ENCODE measurements at places on chromosomes 1 and 21.

DNA sequence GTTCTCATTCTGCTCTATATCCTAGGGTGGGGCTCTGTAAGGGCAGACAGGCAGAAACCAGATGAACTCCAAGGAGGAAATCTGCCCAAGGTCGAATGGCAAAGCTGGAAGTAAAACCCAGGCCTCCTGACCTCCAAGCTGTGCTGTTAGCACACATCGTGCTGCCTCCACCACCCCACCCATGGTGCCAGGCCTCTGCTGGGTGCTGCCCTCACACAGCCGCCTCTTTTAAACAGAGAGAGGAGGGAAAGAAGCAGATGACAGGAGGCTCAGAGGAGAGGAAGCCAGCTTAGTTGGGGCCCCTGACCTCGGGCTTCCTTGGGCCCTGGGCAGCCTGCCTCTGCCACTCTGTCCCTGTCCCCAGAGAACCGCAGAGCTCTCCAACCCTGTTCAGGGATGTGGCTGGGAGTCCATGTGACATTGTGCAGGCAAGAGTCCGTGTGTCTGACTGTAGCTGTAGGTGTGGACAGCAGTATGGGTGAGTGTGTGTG is 1.1 kb downstream of the SYNC start:
- no peak for DNase-seq

GRCh38 chr1:17207966-17208418 is 3.1 kb downstream of the PADI1 start:
- DNase-seq, result no peak

GRCh38 chr1:176790786-176791185 is 327.8 kb downstream of the PAPPA2 start:
- DNase-seq, result no peak

GRCh38 chr1:27395441-27396195 is 3.2 kb downstream of the GPR3 start:
- DNase-seq, result peak; percentile 34

DNA sequence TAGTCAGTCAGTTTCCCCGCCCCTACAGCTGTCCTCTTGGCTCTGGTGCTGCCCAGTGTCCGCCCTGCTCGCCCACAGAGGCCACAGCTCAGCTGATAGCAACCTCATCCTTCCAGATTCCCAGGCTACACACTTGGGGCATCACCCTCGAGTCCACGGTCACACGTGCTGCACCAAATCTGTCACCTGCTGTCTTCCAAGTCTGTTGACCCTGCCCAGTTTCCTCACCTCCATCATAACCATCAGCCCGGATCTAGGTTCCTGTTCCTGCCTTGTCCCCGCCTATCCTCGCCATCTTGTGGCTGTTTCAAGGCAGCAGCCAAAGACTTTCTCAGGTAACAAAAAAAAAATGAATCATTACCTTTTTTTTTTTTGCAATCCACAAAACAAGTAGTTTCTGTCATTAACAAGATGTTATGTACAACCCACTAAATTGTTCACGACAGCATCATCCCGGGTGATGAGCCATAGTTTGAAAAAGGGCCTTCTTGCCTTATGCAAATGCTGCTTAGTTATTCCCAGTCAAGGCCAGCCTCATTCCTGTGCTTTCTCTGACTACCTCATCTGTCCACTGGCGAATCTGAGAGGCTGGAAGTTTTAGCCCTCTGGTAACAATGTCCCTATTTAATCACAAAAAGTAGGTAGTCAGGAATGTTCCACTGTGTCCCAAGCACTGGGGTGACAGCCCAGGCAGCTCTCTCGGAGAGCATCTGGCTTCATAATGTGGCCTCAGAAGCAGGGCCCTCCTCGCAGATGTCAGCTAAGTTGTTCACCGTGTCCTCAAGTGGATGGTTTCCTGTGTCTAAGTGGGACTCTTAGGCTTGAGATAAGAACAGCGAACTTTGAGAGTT is 4.9 kb upstream of the MIIP start:
- DNase-seq, result no peak
